Activated T-helper 1 cell treated with anti-CD3 and anti-CD28 coated beads, Interleukin-2, amount 50 U/mL, for 16 hours (primary cell): ENCODE measurements at places on chromosomes 3 and 15.

DNA sequence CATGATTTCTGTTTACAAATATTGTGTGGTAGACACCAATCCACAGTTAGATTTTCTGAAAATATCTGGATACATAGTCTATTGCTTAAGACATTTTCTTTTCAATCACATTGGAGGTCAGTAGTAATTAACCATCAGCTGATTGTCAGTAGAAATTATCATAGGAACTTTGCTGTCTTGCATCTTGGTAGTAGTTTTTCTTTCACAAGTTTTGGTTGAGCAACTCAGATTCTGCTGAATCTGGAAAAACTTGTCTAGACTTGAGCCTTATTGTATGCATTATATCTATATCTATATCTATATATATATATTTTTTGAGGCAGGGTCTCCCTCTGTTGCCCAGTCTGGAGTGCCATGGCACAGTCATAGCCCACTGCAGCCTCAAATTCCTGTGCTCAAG, 4.0 kb downstream of the RAB11A start:
- DNase-seq: no peak

GRCh38 chr15:34621675-34622074, 38.2 kb upstream of the GOLGA8B start:
- no peak for DNase-seq

DNA sequence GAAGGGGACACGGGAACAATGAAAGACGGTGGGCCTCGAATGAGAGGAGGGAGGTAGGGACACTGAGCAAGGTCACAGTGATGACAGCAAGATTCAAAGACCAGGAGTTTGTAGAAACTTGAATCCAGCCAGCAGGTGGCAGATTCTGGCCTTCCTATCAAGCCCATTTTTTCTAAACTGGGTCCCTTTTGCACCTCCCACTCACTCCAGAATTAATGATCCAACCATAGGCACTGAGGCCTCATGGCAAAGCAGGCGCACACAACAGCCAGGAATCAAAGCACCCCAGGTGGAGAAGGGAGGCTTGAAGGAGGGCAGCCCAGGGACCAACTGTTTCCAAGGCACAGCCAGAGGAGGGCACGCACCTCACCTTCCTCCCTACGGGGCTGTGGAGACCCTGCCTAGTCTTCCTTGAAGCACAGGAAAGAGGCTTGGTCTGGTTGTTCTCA, 90.2 kb downstream of the ANP32A start:
- DNase-seq: no peak

GRCh38 chr15:94243418-94243817, 12.1 kb downstream of the MCTP2 start:
- no peak for DNase-seq

DNA sequence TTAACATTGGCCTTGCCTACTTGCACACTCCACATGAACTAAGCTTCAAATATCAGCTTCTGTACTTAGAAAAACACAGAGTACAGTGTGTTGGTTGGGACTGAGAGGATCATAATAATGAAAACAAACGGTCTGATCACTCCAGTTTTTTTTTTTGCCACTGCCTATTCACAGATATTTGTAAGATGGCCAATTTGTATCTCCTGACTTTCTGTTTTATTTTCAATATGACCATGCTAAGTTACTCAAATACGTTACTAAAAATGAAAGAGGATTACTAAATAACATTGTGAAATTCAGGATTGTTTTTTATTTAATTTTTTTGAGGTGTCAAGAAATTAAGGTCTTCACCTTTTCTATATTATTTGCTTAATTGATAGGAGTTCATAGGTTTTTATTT, 595.1 kb downstream of the TUSC7 start:
- DNase-seq: no peak

GRCh38 chr15:67556976-67557570, 14.6 kb downstream of the MAP2K5 start:
- no peak for DNase-seq
